Nucleus accumbens (tissue), 56 donors: ENCODE measurements at places on chromosomes 7 and 10.

DNA sequence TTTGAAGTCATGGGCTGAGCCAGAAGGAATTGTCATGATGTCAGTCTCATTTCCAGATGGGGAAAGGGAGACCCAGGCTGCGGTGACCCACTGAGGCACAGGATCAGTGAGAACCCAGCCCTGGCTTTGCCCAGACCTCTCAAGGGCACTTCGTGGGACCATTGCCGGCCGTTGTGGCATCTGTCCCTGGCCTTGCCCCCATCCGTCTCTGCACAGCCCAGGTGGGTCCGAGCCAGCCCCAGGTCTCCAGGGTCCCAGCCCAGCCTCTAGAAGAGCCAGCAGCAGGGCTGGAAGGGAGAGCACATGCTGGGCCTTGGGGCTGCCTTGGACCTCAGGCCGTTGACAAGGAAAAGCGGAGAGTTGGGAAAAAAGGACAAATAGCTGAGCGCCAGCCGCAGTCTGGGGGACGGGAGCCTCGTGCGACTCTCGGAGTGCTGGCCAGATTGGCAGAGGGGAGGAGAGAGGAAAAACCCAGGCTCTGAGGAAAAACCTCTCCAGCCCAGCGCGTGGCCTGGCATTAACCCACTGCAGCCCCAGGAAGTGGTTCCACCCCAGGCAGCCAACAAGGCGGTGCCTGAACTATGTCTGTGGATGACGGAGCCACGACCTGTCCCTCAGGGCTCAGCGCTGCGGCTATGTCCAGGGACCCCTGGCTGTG, 30.2 kb downstream of the GRIFIN start:
- DNase-seq = peak; percentile 8

- peak; percentile 72 for DNase-seq
These were observed at the start of gene TSPAN13 for GRCh38 chr7:16753102-16753931. TSS of gene TSPAN13 (plus strand) at chr7:16753755. CDS start at chr7:16753968, 213 bp downstream.

DNA sequence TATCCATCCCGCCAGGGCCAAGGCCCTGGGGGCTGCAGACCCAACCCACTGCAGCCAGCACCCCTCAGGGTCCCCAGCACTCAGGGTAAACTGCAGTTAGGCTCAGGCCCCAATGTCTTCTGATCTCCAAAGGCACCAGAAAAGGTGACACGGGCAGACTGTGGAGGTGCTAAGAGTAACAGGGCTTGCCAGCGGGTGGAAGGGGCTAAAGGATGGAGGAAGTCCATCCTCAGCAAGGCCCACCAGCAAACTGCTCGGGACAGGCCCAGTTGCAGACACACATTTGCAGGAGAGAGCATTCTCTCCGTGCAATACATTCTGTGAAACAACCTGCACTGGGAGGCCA, 95.6 kb upstream of the DDC start:
- DNase-seq = no peak

GRCh38 chr7:149130572-149131198, 4.6 kb upstream of the ZNF425 start:
- DNase-seq = no peak

GRCh38 chr7:1558181-1558811, 2.3 kb upstream of the TMEM184A start:
- DNase-seq = no peak

- DNase-seq = no peak
These were observed 61.7 kb upstream of the PPP2R2D start for GRCh38 chr10:131838966-131839742.

- DNase-seq = no peak
These were observed 103.0 kb upstream of the PCGF5 start for GRCh38 chr10:91117505-91117904.

DNA sequence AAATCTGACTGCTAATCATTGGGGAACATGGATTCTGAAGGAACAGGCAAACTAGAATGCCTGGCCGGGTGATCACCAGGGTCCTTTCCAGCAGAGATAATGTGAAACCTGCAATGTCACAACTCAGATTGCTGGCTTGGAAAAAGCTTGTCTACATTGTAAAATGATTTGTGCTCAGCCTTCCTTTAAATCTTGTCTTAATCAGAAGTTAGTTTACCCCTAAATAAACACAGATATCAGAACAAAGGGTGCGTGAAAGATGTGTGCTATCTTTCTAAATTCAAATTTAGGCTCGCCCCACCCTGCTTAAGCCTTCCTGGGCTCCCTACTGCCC, 26.3 kb downstream of the COBL start:
- DNase-seq = no peak

DNA sequence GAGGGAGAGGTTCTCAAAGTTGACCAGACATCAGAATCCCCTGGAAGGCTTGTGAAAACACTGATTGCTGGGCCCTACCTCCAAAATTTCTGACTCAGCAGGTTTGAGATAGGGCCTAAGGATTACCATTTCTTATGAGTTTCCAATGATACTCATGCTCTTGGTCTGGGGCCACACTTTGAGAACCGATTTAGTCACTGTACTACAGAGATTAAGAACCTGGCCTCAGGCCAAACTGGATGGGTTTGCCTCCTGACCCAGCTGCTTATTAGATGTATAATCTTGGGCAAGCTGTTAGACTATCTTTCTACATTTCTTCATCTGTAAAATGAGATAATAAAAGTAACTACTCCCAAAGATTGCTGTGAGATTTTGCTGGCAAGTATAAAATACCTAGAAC, 77.1 kb upstream of the SCIN start:
- no peak for DNase-seq

DNA sequence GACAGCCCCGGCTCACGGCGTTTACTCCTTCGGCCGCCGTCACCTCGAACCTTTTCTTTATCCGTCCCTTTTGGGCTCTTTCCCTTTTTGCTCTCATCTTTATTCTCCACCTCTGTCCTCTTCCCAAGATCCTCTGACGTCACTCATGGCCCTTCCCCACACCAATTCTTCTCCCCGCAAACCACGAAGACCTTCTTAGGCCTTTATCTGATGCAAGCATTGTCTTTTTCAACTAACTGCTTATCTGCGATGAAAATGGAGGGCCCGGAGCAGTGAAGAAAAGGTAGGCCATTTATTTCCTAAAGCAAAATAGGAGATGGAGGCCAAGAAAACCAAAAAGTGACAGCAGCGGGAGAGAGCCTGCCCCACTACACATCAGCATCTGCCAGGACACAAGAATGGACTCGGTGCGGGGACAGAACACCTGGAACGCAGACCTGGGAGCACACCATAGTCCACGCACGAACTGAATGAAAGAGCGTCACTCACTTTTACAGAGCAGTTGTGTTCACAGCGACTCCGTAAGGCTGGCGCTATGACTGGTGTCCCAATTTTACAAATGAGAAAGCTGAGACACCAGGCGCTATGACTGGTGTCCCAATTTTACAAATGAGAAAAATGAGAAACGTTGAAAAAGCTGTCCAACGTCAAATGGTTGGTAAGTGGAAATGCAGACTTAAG, 45.3 kb downstream of the ZNF777 start:
- DNase-seq = no peak

DNA sequence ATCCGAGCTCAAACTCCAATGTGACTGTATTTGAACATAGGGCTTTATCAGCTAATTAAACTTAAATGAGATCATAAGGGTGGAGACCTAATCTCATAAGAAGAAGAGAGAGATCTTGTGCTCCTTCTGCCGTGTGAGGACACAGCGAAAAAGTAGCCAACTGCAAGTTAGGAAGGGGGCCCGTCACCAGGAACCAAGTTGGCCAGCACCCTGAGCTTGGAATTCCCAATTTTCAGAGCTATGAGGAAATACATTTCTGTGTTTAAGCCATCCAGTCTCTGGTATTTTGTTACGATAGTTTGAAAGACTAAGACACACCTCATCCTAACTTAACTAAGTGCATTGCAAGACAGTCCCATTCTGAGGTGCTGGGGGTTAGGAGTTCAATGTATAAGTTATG, 14.1 kb upstream of the WDR86 start:
- no peak for DNase-seq

- no peak for DNase-seq
These were observed 382.5 kb upstream of the KIAA1217 start for GRCh38 chr10:23826421-23826820.

GRCh38 chr10:70256463-70256862, 23.2 kb upstream of the PPA1 start:
- DNase-seq = no peak

DNA sequence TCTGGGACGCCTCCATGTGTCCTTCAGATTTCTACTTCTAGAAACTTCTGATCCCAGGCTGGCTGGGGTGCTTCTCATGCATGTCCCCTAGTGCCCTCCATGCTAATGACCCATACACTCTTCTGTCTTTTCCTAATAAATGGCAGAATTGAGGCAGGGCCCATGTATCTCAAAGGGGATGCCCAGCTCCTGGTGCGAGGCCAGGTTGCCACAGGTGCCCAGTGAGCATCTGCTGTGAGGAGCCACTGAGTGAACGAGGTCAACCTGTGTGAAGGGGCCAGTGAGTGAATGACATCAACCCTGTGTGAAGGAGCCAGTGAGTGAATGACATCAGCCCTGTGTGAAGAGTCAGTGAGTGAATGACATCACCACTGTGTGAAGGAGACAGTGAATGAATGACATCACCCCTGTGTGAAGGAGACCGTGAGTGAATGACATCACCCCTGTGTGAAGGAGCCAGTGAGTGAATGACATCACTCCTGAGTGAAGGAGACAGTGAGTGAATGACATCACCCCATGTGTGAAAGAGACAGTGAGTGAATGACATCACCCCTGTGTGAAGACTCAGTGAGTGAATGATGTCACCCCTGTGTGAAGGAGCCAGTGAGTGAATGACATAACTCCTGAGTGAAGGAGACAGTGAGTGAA, 478.9 kb downstream of the PTPRN2 start:
- no peak for DNase-seq

DNA sequence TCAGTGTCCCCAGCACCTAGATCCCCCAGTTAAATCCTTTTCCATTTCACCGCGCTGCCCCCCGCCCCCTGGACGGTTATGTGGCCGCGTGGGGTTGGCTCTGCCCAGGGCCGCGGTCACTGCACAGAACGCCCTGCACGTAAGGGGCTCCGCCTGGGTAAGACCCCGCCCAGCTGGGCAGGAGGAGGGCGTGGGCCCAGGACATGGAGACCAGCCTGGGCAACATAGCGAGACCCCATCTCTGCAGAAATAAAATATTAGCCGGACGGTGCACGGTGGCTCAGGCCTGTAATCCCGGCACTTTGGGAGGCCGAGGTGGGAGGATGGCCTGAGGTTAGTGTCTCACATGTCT, 650 bp upstream of the ZFAND2A start:
- no peak for DNase-seq

GRCh38 chr7:842431-843031, 10.3 kb downstream of the SUN1 start:
- no peak for DNase-seq

- DNase-seq = no peak
These were observed 13.9 kb downstream of the PIP4K2A start for GRCh38 chr10:22700489-22700888.

DNA sequence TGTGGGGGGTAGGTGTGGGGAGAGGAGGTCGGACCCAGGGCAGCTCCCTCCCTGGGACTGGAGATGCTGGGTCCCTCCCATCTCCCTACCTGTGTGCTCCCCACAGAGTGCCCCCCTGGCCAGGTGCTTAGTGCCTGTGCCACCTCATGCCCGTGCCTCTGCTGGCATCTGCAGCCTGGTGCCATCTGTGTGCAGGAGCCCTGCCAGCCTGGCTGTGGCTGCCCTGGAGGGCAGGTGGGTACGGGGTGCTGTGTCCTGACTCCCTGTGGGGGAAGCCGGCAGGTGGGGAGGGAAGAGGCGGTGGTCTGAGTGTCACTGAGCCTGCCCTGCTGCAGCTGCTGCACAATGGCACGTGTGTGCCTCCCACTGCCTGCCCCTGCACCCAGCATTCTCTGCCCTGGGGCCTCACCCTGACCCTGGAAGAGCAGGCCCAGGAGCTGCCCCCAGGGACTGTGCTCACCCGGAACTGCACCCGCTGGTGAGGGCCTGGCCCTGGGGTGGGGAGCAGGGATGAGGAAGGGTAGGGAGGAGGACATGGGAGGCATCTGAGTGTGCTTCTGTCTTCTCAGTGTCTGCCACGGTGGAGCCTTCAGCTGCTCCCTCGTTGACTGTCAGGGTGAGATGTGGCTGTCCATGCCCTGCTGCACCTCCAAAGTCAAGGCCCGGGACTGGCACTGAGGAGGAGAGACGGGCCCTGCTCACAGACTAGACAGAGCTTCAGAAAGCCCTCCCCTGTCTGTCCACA, 11.7 kb upstream of the ZNF862 start:
- DNase-seq = no peak

- no peak for DNase-seq
These were observed 64.8 kb upstream of the UCN3 start for GRCh38 chr10:5299950-5300349.

DNA sequence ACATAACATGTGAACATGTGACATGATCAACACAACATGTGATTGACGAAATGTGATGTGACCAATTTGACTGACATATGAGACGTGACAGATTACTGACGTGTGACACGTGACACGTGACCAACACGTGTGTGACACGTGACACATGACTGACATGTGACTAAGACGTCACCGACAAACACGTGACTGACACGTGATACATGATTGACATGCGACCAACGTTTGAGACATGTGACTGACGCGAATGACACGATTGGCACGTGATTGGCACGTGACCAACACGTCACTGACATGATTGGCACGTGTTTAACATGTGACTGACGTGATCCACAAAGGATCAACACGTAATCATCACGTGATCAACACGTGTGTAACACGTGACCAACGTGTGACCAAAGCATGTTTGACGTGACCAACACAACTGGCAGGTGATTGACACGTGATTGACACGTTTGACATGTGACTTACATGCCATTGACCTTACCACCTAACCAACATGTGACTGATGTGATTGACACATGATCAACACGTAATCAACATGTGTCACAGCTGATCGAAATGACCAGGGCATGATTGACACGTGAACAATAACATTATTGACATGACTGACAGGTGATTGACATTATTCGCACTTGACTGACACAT, 23.7 kb downstream of the CRPPA start:
- DNase-seq = no peak

- DNase-seq = no peak
These were observed 4.8 kb downstream of the GPR146 start for GRCh38 chr7:1049006-1049741.

- DNase-seq = peak; percentile 81
These were observed 34.5 kb upstream of the EBLN1 start for GRCh38 chr10:22252224-22252800.

DNA sequence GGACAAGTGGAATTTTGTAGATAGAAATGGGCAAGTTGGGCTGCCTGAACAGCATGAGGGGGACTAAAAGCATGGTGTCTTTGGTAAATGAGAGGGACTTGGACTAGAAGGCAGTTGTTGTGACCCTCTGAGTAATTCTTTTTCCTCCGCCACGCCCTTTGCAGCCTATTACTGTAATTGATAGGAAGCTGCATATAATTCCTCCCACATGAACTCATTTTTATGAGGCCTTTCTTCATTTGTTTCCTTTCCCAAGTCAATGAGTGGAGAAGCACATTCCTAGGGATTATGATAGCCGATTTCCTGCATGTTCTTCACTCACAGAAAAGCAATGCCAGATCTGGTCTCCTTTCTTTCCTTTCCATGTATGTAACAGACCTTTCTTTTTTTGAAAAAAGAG, 27.7 kb downstream of the ZSCAN25 start:
- no peak for DNase-seq

- DNase-seq = no peak
These were observed 11.8 kb downstream of the UBN2 start for GRCh38 chr7:139242741-139243281.

GRCh38 chr7:112996331-112996871, 90.2 kb downstream of the GPR85 start:
- no peak for DNase-seq
